Lower lobe of right lung (tissue), 2 donors: ENCODE measurements at places on chromosomes 7 and 10. TPM values are rescaled to one million over a fixed set of nuclear protein-coding genes. Genes with fewer than 3 reads are reported as not detected.

DNA sequence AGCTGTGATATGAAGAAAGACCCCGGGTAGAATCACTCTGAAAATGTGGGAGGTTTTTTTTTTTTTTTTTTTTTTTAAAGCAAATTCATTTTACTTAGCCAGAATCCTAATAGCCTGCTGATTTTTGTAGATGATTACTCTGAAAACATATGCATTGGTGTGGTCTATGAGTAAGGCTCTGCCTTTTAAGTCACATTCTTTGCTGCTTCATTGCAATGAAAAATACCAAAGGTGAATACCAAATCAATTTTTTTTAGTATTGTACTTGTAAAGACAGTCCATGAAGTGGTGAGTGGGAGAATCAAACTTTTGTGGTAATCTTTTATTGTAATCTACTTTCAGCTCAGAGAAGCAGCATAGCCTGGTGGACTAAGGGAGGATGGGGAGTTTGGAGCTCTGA, 130.3 kb downstream of the SDK1 start:
- no peaks in the 10 kb centered on the region for H3K27me3 ChIP-seq
- no peaks in the 10 kb centered on the region for H3K4me1 ChIP-seq
- H3K4me3 ChIP-seq: no peak overlapping the region
- H3K27ac ChIP-seq: no peak overlapping the region
- DNase-seq: no peak

- DNase-seq: no peak
- peaks cover 75% of the 10 kb centered on the region for H3K4me1 ChIP-seq
- no peaks in the 10 kb centered on the region for H3K36me3 ChIP-seq
- H3K27me3 ChIP-seq: no peaks in the 10 kb centered on the region
Measured at GRCh38 chr10:70512149-70512639, 33.6 kb downstream of the PALD1 start.

DNA sequence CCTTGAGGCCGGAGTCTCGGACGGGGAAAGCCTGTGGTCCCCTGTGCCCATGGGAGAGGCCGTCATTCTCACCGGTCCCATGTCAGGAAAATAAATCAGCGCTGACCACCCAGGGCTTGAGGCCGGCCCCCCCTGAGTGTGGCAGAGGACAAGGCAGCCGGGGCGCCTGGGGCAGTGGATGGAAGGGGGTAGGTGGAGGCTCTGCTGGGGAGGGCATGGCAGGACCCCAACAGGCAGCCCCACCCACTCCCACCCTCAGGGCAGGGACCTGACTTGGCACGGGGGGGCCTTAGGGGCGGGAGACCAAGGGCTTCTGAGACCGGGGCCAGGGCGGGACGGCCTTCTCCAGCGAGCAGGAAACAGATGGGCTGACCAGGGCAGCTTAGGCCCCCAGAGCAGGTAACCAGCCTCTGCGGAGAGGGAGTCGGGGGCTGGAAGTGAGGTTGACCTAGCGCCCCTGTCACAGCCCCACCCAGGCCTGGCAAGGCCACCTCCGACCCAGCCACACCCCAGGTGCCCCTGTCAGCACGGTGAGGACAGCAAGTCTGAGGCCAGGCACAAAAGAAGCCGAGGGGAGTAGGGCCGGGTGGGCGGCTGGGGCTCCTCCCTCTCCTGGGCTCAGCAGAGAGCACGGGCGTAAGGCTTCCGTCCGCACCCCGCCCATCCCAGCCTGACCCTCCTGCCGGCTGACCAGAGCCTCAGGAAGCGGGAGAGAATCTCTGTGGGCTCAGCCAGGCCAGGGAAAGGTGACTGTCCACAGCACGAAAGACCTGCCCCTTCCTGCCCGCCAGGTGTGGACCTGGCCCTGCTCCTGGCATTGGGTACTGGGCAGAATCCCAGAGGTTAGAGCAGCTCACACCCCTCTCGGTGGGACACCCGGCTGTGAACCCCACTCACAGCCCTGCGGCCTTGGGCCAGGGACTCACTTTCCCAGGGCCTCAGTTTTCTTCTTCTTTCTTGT, 87.4 kb downstream of the FOXL3 start:
- H3K27ac ChIP-seq: no peak overlapping the region
- peaks cover 29% of the 10 kb centered on the region for H3K4me1 ChIP-seq
- peaks cover 17% of the 10 kb centered on the region for H3K27me3 ChIP-seq
- H3K36me3 ChIP-seq: no peaks in the 10 kb centered on the region

DNA sequence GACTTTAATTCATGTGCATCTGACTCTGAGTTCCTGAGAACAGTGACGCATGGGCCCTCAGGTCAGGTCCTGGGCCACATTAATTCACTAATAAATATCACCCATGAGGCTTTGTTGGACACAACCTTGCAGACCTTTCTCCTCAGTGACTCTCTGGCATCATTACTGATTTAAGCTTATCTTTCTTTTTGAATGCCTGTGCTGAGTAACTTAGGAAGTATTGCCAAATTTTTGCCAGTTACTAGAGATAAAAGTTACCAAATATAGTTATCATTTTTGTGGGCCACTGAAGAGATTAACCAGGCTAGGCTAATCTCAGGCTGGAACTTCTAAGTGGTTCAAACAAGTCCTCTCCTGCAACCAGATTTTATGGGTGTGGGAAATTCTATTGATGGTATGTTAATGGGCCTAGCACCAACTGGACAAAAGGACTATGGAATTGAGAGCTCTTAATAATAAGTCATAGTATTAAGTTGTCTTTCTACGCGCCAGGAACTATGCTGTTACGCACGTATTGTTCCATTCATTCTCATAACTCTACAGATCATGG, 28.8 kb upstream of the PRTFDC1 start:
- H3K4me1 ChIP-seq: no peaks in the 10 kb centered on the region
- no peaks in the 10 kb centered on the region for H3K36me3 ChIP-seq
- no peak overlapping the region for H3K4me3 ChIP-seq
- H3K27ac ChIP-seq: no peak overlapping the region

DNA sequence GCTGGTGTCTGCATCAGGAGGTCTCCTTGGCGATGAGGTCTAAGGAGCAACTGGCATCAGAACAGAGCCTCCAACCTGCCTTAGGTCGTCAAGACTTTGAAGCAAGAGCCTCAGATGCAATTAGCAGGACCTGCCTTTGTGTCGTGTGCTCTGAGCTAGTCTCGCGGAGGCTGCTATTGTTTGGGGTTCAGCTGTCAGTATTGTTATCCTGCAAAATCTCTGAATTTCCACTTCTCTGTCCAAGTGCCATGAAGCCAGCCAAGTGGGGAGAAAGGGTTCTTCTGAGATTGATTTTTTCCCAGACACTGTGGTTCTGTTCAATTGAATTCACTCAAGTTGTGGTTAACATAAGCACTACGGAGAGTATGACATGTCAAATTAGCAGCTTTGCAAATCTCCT, 78.7 kb downstream of the ADARB2 start:
- no peaks in the 10 kb centered on the region for H3K4me1 ChIP-seq
- H3K27ac ChIP-seq: no peak overlapping the region
- no peaks in the 10 kb centered on the region for H3K27me3 ChIP-seq

GRCh38 chr7:139762886-139763285, 14.9 kb downstream of the HIPK2 start:
- no peak for DNase-seq
- no peaks in the 10 kb centered on the region for H3K36me3 ChIP-seq
- H3K4me1 ChIP-seq: peaks cover 47% of the 10 kb centered on the region
- no peak overlapping the region for H3K27ac ChIP-seq

- no peak overlapping the region for H3K4me3 ChIP-seq
- no peak for DNase-seq
- no peaks in the 10 kb centered on the region for H3K36me3 ChIP-seq
- H3K27ac ChIP-seq: no peak overlapping the region
- H3K27me3 ChIP-seq: no peaks in the 10 kb centered on the region
Measured at GRCh38 chr7:153473185-153473584, 579.0 kb upstream of the DPP6 start.

DNA sequence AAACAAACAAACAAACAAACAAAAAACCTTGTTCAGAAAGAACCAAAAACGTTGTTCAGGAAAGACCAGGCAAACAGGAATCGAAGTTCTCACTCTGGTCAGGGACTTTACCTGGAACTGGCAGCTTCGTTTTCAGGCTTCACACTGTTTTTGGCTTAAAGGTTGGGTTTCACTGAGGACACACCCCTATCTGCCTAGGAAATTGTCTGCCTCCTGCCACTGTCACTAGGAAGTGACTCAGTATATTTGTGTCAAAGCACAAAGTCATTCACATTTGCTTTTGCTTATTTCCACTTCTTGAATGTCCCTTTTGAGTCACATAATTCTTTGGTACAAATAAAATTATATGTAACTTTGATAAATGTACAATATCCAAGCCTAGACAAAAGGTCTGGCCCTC, 37.9 kb downstream of the PNLIPRP3 start:
- no peak overlapping the region for H3K4me3 ChIP-seq
- H3K36me3 ChIP-seq: no peaks in the 10 kb centered on the region
- H3K4me1 ChIP-seq: no peaks in the 10 kb centered on the region
- no peak overlapping the region for H3K27ac ChIP-seq
- H3K27me3 ChIP-seq: no peaks in the 10 kb centered on the region

- no peak for DNase-seq
- H3K4me1 ChIP-seq: no peaks in the 10 kb centered on the region
- no peaks in the 10 kb centered on the region for H3K27me3 ChIP-seq
- H3K36me3 ChIP-seq: no peaks in the 10 kb centered on the region
Measured at GRCh38 chr10:94489107-94489506, 56.5 kb upstream of the HELLS start.

DNA sequence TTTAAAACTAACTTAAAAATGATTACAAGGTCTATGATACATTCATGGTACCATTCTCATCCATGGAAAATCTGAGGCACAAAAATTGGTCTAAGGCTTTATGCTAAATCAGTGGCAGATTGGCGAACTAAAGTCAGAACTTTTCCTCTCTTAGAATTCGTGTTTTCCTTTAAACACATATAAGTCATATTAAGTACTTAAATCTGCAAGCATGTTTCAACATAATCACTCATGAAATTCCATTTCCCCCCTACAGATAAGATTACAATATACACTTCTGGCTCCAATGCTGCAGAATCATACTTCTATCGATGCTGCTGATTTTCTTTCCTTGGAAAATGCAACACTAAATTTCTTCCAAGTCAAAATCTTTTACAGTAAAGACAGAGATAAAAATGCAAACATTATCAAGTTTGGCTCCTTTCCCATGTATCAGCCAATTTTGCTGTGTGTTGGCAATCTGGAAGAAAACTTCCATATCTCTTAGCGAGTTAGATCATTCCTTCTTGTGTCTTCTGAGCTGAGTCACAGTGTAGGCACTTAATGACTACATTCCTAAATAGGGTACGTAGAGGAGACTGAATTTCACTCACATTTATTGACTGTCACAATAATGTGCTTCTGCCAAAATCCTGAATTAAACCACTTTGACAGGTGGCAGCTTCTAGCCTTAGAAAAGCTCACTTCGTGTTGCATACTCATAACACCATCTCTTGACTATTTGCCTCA, 76.4 kb upstream of the LRRC17 start:
- no peak overlapping the region for H3K27ac ChIP-seq
- no peaks in the 10 kb centered on the region for H3K36me3 ChIP-seq
- no peak overlapping the region for H3K4me3 ChIP-seq
- no peaks in the 10 kb centered on the region for H3K27me3 ChIP-seq

GRCh38 chr10:61406736-61407135, 46.4 kb downstream of the TMEM26 start:
- no peak for DNase-seq
- H3K4me1 ChIP-seq: no peaks in the 10 kb centered on the region
- no peaks in the 10 kb centered on the region for H3K36me3 ChIP-seq
- no peaks in the 10 kb centered on the region for H3K27me3 ChIP-seq
- no peak overlapping the region for H3K27ac ChIP-seq
- no peak overlapping the region for H3K4me3 ChIP-seq

- H3K4me3 ChIP-seq: no peak overlapping the region
- H3K27me3 ChIP-seq: no peaks in the 10 kb centered on the region
- no peak for DNase-seq
Measured at GRCh38 chr7:23622506-23622925, 25.3 kb downstream of the CCDC126 start.

DNA sequence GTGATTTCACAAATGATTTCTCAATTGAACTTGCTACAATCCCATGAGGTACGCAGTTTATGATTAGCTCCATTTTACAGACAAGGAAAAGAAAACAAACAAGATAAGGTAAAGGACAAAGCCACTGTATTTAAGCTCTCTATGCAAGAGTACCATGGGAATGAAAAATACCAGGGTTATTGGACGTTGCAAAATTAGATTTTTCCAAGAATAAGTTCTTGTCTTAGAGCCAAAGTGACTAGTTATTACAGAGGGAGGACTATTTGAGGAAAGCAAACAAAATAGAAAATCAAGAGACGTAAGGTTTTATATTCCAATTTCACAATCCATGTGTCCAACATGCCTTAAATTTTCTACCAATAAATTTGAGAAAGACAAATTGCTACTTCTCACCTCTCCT, 97.9 kb upstream of the PTN start:
- H3K4me3 ChIP-seq: no peak overlapping the region
- H3K36me3 ChIP-seq: no peaks in the 10 kb centered on the region
- no peak overlapping the region for H3K27ac ChIP-seq
- H3K27me3 ChIP-seq: no peaks in the 10 kb centered on the region

DNA sequence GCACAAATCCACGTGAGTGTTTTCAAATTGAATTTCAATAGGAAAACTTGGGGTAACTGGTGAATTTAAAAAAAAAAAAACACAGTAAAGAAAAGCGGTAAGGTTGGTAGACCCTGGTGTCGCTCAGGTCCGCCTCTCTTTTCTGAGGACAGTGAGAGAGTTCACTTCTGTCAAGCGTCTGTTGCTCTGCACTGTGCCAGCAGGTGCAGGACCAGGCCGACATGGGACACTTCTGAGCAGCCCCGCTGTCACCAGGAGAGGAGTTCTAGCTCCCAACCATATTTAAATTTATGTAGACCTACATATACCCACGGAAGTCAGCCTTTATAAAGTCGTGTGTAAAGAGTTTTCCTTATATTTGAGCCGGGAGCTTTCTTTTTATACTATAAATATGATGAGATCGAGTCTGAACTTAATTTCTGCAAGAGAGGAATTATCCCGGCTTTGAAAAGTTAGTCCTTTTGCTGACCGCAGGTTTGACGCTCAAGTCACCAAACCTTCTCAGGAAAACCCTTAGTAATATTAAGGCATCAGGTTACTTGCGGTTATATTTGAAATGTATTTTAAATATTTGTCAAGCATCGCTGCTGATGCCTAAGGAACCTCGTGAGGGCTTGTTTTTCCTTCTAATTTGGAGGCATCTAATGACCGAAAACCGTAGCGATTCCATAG, 531 bp downstream of the IKZF1 start:
- H3K36me3 ChIP-seq: no peaks in the 10 kb centered on the region
- peak overlapping the region; percentile 60 for H3K4me3 ChIP-seq
- peaks cover 10% of the 10 kb centered on the region for H3K27me3 ChIP-seq
- no peaks in the 10 kb centered on the region for H3K4me1 ChIP-seq
- peak overlapping the region; percentile 85 for H3K27ac ChIP-seq
- DNase-seq: no peak

- H3K27ac ChIP-seq: no peak overlapping the region
- no peak for DNase-seq
- no peaks in the 10 kb centered on the region for H3K36me3 ChIP-seq
- H3K4me1 ChIP-seq: no peaks in the 10 kb centered on the region
Measured at GRCh38 chr10:4527281-4527970, 298.6 kb upstream of the AKR1E2 start.

OPN4 gene
- not detected for total RNA-seq

ZP3 gene
- total RNA-seq: not detected

CCDC3 gene
- 10.5 TPM for total RNA-seq

FKBP14 gene
- 11.7 TPM for total RNA-seq

LRRN3 gene
- total RNA-seq: 6.1 TPM
